ENCODE measurements at places on chromosomes 7 and 10. TPM values are rescaled to one million over a fixed set of nuclear protein-coding genes. Genes with fewer than 3 reads are reported as not detected.

Gene HDAC9
- 30.7 TPM for total RNA-seq

DNA sequence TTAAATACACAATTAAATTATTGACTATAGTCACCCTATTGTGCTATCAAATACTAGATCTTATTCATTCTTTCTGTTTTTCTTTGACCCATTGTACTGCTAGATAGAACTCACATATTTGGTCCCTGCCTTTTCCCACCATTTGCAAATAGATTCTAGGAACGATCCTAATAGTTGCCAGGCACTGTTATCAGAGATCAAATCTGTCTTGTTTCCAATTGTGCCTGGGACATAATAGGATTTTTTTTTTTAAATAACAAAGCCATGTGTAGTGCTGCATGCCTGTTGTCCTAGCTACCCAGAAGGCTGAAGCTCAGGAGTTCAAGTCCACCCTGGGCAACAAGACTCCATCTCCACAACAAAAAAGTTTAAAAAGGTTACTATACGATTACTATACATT, 72.0 kb downstream of the C1GALT1 start:
- DNase-seq: no peak

- DNase-seq: peak; percentile 62
Observed at GRCh38 chr10:49164559-49165188, 23.5 kb downstream of the TMEM273 start.

DNA sequence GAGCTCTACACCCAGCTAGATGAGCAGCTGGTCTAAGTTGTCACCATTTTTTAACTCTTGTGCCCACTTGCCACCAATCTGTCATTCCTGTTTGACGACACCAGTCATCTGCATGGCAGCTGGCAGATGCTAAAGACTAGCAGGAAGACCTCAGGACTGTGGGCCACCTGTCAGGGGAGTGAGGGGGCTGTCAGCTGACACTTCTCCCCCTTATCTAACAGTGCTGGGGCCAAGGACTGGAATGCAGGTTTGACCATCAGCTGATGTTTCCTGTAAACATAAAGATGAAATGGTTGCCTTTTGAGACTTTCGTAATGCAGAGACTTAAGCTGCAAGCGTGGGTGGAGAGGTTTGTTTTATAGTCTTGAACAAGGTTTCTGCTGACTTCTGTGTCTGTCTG, 93.5 kb downstream of the WNT2 start:
- DNase-seq: no peak

- DNase-seq: no peak
Observed at GRCh38 chr10:42768581-42769152, 13.9 kb upstream of the BMS1 start.

- no peak for DNase-seq
Observed at GRCh38 chr7:107778283-107778682, 24.7 kb downstream of the SLC26A3 start.

DNA sequence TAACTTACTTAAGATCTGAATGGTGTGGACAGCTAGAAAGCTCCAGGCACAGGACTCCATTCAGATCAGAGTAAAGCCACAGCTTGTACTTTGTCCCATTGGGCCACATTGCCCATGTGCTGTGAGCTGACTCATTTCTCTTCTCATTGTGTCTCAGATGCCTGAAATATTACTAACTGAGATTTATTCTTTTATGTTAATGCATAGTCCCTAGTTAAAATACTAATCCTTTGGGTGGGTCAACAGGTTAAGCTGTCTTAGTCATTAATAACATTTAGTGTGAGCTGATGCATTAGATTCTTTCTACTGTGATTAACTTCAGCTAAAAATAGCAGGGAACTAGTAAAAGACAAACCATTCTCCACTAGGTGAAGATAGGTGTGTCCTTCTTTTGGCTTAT, 104.7 kb upstream of the ARMC3 start:
- DNase-seq: no peak

- no peak for DNase-seq
Observed at GRCh38 chr7:149320313-149321124, 58.5 kb downstream of the ZNF783 start.

GRCh38 chr10:78491812-78492211, 458.1 kb downstream of the RPS24 start:
- DNase-seq: no peak

Gene NPTX2
- 2.1 TPM for total RNA-seq

DNA sequence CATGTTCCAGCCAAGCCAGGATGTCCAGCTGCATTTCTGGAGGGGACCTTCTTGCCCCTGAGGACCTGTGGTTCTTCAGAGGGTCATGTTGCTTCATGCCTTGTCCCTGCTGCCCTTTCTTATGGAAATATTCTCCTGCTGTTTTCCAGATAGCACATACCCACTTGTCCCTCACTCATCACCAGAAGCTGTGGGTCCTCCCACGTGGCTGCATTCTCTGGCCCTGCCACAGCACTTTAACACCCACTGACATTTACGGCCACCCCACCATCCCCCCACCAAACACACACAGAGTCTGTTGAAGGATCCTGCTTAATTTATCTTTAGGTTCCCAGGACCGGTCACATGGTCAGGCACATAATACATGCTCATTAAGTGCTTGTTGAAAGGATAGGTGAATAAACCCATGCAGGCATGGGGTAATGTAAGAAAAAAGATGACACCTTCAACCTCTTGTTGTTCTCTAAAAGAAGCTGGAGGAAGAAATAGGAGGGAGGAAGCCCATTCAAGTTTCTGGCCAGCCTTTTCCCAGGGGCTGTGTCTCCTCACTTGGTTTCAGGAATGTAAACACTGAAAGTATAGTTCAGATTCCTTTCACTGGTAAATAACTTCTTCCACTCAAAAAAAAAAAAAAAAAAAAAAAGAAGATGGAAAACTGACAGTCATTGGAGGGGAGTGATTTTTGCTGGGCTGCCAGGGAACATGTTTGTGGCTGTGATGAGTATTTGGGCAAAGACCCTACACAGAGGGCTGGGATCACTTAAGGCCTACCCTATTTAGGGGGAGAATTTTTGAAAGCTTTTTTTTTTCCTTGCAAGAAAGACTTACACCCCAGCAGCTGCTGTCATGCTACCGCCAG, 19.8 kb upstream of the BMPER start:
- DNase-seq: no peak

Gene STRIP2
- 23.3 TPM for total RNA-seq

DNA sequence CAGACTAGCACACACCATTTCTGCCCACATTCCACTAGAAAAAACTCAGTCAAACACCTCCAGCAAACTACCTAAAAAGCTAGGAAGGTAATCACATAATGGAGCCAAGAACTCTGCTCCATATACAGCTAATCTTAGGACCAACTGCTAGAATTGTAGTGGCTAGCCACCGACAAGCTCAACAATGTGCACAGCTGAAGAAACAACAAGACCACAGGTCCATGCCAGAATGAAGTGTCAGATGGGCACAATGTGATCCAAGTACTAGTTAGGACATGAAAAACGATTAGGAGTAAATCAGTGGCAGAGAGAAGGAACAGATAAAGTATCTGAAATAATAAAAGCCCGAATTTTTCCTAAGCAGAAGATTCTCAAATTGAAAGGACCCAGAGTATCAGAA, 38.6 kb downstream of the TMEM106B start:
- DNase-seq: no peak

DNA sequence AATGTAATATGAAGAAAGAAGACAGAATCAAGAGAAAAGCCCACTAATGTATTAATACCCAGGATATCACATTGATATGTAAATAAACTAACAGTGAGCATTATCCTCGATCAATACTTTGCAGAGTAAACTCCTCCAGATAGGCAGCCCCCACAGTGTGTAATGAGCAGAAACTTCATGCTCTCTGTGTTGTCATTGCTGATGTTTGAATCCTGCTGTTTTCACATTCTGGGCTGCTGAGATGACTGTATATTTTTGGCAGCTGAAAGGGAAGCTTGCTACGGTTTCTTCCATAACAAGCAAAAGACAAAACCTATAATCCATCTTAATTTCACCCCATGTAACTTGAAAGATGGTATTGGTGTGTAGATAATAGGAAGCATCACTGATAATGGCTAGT, 15.3 kb upstream of the THSD7A start:
- no peak for DNase-seq

GRCh38 chr10:14621037-14621436, 153.7 kb downstream of the FAM107B start:
- DNase-seq: no peak

Gene ELFN1
- 12.0 TPM for total RNA-seq

GRCh38 chr7:132193898-132194297, 382.4 kb downstream of the PLXNA4 start:
- DNase-seq: no peak

Gene TMEM254
- total RNA-seq: 6.9 TPM

Gene VWDE
- not detected for total RNA-seq

Gene HOXA3
- 0.72 TPM for total RNA-seq

DNA sequence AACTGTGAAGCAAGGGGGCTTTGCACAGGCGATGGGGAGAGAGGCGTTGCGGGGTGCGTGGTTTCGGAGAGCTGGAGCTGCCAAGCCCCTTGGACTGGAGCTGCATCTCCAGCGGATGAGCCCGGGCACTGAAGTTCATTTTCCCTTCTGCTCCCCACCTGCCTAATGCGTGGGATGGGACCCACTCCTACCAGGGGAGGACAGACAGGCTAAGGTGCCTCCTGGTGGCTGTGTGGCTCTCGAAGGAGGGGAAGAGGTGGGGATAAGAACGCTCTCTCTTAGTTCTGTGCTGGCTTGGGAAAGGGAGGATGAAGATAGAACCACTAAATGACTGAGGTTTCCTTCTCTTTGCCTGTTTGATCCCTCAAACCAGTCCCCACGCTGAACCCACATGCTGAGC, 177.6 kb upstream of the PITRM1 start:
- no peak for DNase-seq

Gene SAP25
- 0.77 TPM for total RNA-seq
